Endothelial cell of umbilical vein (primary cell): ENCODE measurements at places on chromosomes 2 and 18. TPM values are rescaled to one million over a fixed set of nuclear protein-coding genes. Genes with fewer than 3 reads are reported as not detected.

The DTNA gene
- total RNA-seq = 15.3 and 16.8 TPM in 2 replicates

DNA sequence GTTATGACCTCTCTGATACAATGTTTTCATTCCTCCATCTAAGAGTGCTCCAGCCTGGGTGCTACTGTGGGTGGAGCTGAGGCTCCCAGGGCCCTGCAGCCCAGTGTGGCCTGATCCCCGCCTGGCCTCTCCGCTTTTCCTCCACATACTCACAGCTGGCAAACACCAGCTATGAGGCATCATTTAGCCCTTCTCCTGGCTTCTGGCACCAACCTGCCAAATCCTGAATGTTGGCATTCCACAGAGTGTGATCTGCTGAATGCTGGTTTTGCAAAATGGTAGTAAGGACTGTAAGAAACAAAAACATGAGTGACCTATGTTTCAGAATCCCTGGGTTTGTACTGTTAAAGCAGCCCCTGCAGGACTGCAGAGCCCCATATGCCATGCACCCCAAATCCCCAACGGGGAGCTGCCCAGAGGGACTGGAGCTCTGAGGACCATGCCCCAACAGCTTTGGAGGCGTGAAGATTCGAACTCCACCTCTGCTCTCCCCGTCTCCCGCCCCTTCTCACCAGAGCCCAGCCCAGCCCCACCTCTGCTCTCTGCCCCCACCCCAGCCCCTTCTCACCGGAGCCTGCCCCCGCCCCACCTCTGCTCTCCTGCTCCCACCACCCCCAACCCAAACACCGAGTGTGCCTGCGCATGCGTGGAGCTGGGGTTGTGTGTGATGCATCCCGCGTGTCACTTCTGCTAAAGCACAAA, 4.2 kb downstream of the SLC66A2 start:
- H3K27me3 ChIP-seq = no peaks in the 10 kb centered on the region
- DNase-seq = no peak
- H3K36me3 ChIP-seq = no peaks in the 10 kb centered on the region

DNA sequence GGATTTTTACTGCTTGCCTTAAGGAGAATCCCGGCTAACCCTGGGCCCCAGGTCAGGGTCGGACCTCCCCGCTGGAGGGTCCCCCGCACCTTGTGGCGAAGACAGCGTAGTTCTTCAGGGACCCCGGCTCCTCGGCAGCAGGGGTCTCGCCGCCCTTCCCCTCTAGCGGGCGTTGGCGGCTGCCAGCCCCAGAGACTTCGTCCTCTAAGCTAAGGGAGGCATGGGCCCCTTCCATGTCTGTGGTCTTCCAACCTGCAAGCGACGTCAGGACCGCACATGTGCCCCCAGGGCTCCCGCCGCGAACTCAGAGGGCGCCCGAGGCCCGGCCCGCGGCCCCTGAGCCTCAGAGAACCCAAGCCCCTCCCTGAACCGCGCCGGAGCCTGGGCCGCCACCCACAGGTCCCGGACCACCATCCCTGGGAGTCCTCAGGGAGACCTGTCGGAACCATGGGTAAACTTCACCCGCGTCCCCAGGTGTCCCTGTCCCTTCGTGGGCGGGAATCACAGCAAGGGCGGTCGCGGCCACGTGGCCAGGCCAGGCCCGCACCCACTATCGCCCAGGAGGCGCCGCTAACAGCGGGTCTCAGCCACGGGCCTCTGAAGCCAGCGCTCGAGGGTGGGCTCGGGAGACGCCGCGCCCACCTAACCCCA, 562 bp downstream of the ANKMY1 start:
- H3K4me3 ChIP-seq = no peak overlapping the region
- DNase-seq = no peak
- H3K36me3 ChIP-seq = no peaks in the 10 kb centered on the region
- H3K4me1 ChIP-seq = peaks cover 32% of the 10 kb centered on the region
- no peaks in the 10 kb centered on the region for H3K27me3 ChIP-seq

DNA sequence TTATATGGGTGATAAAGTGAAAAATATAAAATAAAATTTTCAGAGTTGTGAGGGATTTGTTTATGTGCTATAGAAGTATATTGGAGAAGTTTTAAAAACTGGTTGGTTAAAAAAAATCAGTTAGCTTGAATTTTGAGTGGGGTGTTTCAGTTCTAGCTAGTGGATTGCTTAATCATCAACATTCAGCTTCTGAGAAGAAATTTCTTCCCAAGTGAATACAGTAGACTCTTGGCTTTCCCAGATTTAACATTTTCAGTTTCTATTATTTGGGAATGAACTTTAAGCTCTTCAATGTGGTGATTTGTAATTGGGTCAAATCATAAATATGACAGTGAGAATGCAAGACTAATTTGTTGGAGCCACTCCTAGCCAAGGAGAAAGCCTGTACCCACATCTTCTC, 120.8 kb downstream of the PLCL1 start:
- H3K27me3 ChIP-seq = no peaks in the 10 kb centered on the region
- peaks cover 21% of the 10 kb centered on the region for H3K4me1 ChIP-seq
- no peaks in the 10 kb centered on the region for H3K36me3 ChIP-seq
- H3K27ac ChIP-seq = no peak overlapping the region
- no peak for DNase-seq

DNA sequence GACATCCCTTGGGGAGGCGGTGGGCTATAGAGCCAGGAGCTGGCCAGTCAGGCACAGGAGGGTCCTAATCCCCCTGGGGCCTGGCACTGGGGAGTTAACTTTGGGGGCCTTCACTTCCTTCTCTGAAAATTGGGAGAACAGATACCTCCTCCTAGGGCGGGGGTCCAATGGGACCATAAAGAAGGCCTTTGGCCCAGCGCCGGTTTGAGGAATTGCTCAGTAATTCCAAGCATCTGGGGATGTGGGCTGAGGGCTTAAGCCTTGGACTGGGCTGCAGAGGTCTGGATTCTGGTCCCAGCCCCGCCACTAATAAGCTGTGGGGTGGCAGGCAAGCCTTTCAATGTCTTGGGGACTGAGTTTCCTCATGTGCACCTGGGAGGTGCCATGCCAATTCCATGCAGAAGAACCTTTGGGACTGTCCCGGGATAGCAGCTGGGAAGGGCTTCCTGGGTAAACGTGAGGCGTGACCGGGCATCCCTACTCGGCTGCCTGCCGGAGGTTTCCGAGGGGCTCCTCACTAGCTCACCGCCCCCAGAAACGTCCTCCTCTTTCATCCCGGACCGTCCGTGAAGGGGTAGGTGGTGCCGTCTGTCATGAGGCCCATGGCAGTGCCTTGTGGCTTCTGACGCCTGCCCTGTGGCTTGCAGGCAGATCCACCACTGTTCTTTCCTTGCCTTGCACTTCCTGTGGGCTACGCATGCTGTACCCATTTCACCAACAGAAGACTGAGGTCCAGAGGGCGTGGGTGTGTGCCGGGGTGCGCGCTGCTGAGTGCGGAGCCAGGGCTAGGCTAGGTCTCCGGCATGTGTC, 67.4 kb upstream of the HPCAL1 start:
- H3K4me3 ChIP-seq = no peak overlapping the region
- no peak overlapping the region for H3K27ac ChIP-seq
